ENCODE measurements at places on chromosomes 12 and 14.

DNA sequence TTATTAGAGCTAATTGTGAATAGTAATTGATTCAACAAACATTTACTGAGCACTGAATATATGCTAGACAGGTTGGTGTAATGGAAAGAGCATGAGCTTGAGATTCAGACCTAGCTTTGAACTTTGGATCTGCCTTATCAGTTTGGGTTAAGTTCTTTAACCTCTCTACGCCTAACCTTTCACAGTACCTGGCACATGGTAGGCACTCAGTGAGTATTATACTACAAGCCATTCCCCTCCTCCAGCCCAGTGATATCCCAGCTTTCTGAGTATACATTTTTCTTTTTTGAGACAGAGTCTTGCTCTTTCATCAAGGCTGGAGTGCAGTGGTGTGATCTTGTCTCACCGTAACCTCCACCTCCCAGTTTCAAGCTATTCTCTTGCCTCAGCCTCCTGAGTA lies 32.0 kb downstream of the FAM177A1 start:
- DNase-seq: no peak

- DNase-seq: no peak
Observed at GRCh38 chr14:93106541-93107156, 9.1 kb downstream of the ITPK1 start.

- no peak for DNase-seq
Observed at GRCh38 chr12:121535150-121536053, 45.4 kb downstream of the KDM2B start.

DNA sequence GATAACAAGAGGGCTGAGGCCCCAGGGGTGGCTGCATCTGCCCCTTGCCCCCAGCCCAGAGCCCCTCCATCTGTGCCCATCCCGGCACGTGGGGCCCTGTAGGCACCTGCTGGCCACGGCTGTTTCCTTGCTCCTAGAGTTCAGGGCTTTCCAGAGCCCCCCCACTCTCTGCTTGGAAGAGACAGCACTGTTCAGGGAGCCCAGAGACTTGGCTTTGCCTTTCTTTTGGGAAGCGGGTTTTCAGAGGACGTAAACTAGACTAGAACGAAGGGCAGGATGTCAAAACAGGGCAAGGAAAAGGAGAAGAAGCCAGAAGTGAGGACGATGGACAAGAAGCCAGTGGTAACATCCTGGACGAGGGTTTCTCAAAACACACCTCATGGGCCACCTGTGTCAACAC lies 163.3 kb upstream of the LHX5 start:
- DNase-seq: no peak

Measured in ecto neural progenitor cell (in vitro differentiated cells).